ENCODE measurements at places on chromosomes 11 and 22.

GRCh38 chr11:11430431-11430830 is 77.4 kb upstream of the CSNK2A3 start:
- DNase-seq: no peak

DNA sequence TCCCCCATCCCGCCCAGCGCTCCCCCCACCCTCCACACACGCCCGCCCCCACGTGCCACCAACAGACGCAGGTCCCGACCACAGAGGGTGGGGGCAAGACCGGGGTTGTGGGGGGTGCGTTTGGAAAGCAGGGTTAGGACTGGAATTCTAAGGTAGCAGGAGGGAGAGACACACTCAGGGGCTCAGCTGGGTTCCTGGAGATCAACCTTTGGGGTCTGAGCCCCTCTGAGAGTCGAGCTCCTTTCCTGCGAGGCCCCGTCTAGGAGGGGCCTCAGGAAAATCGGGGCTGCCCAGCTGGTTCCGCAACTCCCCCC is 429 bp downstream of the PGGHG start:
- DNase-seq: no peak

DNA sequence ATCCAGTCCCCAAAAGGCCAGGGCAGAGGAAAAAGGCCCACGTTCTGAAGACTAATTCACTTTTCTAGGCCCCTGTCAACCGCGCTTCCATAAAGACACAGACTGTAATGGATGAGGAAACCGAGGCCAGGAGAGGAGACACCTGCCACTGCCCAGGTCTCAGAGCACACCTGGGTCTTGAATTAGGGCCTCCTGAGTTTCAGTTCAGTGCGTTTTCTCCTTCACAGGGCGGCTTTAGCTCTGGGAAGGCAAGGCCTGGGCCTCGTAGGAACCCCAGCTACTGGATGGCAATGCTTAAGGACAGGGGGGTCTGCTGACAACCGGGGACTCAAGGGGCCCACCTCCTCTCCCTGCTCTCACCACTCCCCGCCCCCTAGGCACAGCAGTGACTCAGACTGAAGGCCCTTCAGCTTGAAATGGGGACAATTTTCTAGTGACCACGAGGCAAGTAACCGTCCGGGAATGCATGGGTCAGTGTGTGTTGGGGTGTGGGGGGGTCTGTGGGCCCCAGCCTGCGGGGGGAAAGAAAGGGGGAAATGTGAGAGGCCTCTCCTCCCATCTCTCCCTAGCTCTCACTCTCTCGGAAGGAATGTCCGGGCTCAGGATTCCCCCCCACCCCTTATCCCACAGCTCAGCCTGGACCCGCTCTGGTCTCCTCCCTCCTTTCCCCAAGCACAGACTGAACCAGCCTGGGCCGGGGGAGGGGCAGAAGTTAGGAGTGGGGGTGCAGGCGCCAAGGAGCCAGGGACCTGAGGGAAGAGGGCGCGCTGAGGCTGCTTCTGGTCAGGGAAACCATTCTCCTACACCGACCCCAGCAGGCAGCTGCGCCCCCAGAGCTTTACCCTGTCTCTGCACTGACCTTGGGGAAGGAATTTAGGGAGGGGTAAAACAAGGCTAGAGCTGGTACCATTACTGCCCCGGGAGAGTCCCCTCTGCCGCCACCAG is 17.2 kb downstream of the CREB3L1 start:
- no peak for DNase-seq

DNA sequence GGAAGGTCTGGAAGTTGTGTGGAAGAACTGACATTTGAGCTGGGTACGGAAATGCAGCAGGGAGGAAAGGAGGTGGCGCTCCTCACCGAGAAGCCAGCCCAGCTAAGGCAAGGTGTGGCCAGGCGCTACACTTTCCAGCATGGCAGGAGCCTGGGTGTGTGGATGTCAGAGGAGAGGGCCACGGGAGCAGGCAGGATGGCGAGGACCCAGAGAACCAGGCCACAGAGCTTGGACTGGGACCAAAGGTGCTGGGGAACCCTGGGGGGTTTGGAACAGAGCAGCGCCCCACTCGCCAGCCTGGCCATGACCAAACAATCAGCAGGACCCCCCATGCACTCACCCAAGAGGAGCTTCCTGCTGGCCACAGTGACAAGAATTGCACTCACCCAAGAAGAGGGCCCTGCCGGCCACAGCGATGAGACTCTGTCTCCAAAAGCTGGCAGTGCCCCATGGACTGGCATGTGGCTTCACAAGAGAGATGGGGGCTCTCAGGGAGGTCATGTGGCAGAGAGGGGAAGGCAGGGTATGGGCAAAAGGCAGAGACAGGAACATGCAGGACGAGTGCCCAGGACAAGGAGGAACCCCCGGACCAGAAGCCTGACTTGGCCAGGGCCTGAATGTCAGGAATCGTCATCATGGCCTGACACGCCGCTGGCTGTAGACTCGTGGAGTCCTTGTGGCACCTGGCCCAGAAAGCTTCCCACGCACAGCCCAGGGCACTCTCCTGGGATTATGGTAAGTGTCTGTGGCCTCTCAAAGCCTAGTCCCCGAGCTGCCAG is 45.4 kb downstream of the IGF2 start:
- no peak for DNase-seq

DNA sequence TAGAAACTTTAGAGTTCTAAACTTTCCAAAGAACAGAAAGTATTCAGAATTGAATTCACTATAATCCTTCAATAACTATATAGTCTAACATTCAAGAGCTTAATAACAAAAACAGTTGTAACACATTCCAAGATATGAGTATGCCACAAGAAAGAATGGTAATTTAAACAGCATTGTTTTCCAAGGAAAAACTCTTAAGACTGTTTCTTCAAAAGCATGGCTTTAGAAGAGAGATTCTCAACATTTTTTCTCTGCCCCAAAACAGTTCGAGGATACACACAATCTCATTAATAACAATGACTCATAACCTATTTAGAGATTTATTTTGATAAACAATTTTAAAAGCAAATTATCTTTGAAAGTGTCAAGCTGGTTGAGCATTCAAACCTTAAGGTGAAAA is 16.7 kb upstream of the ARHGAP32 start:
- no peak for DNase-seq

DNA sequence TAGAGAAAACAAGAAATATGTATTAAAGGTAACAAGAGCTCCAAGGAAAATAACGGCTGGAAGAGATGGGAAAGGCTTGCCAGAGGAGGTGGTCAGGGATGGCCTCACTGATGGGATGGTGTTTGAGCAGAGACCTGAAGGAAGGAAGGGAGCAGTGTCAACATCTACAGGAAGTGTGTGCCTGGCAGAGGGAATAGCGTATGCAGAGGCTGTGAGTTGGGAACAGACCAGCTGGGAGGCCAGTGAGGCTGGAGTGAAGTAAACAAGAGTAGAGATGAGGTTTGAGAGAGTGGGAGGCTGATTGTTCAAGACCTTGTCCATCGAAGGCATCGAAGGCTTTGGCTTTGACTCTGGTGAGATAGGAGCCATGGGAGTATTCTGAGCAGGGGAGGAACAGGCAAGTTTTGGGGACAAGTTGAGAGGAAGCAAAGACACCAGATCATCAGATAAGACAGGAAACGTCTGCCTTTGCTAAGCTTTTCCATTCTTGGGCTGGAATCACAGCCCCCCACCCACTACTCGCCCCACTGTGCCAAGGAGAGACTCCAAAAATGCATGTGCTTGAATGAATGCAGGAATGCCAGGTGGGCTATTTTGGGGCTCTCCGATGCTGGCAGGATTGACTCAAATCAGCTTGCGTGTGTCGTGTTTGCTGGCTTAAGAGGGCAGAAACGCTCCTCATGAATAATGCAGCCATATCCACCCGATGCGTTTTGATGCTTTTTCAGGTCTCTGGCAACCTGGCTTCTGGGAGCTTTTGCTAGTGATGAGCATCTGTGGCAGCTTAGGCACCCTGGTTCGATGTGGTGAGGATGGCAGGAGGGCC is 7.2 kb downstream of the SGSM1 start:
- DNase-seq: no peak

- no peak for DNase-seq
Measured at GRCh38 chr11:100761841-100762240, 74.8 kb downstream of the ARHGAP42 start.

DNA sequence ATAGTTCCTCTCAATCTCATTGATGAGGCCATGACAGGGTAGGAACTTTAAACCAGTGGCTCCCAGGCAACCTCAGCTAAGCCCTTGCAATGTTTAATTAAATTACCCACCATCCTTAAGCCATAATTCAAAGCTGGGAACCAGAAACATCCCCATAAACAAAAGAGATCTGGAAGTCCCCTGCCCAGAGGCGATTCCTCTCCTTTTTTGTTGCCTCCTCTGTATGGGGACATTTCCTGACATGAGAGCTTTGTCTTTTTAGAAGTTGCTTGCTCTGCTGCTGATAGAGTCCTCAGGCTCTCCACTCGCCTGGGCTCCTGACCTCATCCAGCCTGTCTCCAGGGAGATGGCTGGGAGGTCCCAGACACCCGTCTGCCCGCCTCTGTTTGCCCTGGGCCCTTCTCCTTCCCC is 3.2 kb downstream of the DTX4 start:
- DNase-seq: peak; percentile 38

GRCh38 chr11:34226210-34226609 is 120.8 kb downstream of the NAT10 start:
- no peak for DNase-seq

DNA sequence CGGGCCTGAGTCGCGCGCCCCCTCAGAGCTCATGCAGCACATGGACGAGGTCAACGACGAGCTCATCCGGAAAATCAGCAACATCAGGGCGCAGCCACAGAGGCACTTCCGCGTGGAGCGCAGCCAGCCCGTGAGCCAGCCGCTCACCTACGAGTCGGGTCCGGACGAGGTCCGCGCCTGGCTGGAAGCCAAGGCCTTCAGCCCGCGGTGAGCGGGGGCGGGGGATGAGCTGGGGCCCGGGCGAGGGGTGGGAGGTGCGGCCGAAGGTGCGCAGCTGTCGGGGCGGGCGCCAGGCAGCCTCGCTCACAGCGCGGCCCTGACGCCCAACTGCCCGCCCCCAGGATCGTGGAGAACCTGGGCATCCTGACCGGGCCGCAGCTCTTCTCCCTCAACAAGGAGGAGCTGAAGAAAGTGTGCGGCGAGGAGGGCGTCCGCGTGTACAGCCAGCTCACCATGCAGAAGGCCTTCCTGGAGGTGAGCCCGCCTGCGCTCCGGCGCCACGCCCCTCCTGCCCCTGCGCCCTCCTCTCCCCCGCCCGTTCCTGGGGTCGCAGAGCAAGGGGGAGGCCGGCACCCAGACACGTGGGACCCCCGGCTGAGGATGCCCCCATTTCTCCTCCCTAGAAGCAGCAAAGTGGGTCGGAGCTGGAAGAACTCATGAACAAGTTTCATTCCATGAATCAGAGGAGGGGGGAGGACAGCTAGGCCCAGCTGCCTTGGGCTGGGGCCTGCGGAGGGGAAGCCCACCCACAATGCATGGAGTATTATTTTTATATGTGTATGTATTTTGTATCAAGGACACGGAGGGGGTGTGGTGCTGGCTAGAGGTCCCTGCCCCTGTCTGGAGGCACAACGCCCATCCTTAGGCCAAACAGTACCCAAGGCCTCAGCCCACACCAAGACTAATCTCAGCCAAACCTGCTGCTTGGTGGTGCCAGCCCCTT is 20.5 kb downstream of the EPS8L2 start:
- peak; percentile 85 for DNase-seq

GRCh38 chr22:36208162-36208765 is 6.7 kb upstream of the APOL4 start:
- DNase-seq: no peak

DNA sequence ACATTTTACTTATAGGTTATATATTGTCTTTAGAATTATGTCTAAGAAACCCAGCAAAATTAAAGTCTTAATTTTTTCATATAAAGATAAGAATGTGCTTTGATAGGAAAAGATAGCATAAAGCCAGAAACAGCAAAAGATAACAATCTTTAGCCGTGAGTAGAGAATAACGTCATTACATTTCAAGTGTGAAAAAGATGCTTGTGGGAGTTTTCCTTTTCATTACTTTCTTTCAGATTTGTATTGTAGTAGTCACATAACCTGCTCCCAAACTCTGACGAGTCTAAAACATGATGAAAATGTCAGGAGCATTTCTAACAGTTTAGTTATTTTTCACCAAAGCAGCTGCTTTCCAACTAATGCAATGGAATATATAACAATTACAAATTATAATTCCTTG is 31.3 kb downstream of the ARFGAP3 start:
- DNase-seq: no peak

DNA sequence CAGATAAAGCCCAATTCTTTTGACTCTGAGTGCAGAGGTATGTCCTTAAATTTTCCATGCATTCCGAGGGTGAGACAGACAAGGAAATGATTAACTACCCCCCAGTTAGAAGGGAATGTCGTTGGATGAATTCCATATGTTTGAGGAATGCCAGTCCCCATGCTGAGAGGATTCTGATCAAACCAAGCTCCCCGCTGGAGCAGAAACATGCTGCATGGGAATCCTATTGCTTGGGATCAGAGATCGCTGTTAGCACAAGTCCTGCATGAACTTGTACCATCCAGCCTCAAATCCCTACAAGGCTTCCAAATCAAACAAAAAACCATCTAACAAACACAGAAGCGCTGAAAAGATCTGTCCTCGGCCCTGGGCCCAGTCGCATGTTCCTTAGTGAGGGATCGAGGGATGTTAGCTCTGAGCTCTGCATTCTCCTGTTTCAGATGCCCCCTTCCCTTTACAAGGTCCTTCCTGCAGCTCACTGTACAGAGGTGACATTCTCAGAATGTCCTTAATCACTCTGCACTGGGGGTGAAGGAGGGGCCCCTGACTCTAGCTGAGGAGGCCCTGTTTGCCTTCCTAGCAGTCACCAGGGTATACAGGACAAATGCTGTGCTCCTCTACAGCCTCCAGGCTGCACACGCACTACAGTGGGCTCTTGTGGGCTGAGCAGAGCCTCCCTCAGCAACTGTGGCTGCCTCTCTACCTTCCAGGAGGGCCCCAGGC is 353.4 kb downstream of the TENM4 start:
- peak; percentile 18 for DNase-seq

DNA sequence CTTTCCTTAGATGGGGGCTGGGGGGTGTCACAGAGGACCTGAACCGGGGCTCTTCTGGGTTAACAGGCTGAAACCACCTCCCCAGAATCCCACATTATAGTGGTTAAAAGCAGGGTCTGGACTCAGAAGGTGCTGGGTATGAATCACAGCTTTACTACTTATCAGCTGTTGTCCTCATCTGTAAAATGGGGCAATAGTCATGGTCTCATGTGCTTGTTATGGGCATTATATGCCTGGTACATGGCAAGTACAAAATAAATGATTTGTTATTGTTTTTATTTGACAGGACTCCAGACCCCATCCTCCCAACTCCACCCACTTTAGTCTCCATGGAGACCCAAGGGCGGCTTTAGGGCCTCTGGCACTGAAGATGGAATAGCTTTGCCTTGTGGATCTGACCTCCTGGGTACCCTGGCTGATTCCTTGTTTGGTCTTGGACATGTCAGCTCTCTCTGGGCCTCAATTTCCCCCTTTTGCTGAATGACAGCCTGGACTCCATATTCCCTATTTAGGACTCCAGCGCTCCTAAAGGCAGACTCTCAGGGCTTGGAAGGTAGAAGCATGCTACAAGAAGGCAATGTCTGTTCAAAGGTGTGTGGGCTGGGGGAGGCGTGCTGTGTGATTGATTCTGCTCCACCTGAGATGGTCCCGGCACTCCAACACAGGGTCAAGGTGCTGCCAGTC is 812 bp upstream of the SMTN start:
- DNase-seq: no peak

Data from large intestine (tissue), 12 donors.